HCT116 (cell line): ENCODE measurements at places on chromosomes 7 and 10.

DNA sequence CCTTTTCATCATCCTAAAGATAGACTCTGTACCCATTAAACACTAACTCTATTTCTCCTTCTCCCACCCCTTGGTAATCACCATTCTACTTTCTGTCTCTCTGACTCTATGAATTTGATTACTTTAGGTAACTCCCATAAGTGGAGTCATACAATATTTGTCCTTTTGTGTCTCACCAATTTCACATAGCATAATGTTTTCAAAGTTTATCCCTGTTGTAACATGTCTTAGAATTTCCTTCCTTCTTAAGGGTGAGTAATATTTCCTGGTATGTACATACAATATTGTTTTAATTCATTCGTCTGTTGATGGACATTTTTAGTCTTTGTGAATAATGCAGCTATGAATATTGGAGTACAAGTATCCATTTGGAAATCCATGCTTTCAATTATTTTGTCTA, 50.9 kb upstream of the CDCA7L start:
- DNase-seq = no peak

DNA sequence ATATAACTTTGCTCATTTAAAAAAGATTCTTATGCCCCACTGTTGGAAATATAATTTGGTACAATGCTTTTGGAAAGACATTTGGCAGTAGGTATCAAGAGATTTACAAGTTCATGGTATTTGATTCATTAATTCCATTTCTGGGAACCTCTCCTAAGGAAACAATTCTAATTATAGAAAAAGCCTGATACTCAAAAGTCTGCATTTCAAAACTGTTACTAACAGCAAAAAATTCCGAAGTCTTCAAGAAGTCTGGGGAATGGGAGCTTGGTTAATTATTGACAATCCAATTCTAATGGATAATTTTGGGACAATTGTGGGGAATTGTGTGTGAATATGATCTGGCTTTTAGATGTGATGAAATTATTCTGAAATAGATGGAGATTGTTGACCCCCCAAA, 59.6 kb downstream of the HDAC9 start:
- DNase-seq = no peak

GRCh38 chr10:29519659-29520058, 115.1 kb downstream of the SVIL start:
- no peak for DNase-seq

- no peak for DNase-seq
Observed at GRCh38 chr7:158443014-158443687, 144.5 kb downstream of the PTPRN2 start.

DNA sequence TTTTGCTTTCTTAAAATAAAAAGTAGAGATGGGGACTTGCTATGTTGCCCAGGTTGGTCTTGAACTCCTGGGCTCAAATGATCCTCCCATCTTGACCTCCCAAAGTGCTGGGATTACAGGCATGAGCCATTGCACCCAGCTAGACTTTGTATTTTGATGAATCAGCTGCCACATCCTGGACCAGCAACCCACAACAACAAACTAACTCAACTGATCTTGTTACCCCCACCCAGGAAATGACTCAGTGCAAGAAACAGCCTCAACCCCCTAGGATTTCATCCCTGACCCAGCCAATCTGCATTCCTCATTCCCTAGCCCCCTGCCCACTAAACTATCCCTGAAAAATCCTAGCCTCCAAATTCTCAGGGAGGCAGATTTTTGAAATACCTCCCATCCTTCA, 123.8 kb downstream of the IPMK start:
- no peak for DNase-seq

- DNase-seq = peak; percentile 44
Observed at GRCh38 chr7:18610331-18610948, 114.9 kb downstream of the HDAC9 start.

DNA sequence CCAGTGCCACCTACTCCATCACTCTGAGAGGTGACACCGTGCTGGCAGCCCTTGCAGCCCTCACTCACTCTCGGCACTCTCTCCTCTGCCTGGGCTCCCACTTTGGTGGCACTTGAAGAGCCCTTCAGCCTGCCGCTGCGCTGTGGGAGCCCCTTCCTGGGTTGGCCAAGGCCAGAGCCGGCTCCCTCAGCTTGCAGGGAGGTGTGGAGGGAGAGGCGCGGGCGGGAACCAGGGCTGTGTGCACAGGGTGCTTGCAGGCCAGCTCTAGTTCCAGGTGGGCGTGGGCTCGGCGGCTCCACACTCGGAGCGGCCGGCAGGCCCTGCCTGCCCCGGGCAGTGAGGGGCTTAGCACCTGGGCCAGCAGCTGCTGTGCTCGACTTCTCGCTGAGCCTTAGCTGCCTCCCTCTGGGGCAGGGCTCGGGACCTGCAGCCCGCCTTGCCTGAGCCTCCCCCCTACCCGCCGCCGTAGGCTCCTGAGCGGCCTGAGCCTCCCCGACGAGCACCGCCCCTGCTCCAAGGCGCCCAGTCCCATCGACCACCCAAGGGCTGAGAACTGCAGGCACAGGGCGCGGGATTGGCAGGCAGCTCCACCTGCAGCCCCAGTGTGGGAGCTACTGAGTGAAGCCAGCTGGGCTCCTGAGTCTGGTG, 48.7 kb upstream of the SLC35G1 start:
- no peak for DNase-seq

- DNase-seq = no peak
Observed at GRCh38 chr7:7183061-7183837, 905 bp downstream of the C1GALT1 start.

- no peak for DNase-seq
Observed at GRCh38 chr10:71042216-71042615, 153.9 kb upstream of the PCBD1 start.

- peak; percentile 72 for DNase-seq
Observed at GRCh38 chr7:23471106-23471859, 992 bp upstream of the IGF2BP3 start.

- no peak for DNase-seq
Observed at GRCh38 chr7:68073701-68074100, 1077.1 kb downstream of the TYW1 start.

DNA sequence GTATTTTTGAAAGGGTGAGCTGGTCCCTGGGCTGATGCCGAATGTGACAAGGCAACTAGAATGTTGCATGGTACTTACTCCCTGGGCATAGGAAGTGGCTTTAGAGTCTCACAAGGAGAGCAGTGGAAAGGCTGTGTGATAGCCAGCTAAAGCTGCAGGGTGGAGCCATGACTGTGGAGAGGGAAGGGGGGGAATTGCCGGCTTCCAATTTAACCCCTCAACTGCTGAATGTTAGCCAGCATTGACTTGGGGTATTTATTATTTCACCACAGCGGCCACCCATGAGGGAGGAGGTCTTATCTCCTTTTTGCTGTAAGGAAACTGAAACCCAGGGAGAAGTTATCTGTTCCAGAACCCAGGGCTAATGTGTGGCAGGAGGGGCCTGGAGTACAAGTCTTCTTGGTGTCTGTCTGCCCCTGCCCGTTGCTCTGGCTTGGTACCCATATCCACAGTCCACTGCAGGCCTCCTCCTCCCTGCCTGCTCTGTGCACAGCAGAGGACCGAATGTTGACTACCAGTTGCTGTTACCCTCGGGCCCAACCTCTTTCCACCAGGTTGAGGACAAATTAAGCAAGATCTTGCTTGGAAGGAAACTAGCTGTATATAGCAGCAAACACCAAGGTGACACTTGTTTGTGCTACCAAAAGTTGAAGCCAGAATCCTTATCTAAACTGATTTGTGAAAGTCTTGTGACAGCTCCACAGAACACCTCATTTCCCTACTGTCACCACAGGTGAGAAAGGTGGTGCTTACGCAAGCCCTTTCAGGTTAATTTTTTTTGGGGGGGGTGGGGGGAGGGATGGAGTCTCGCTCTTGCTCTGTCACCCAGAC, 37.6 kb downstream of the WBP1L start:
- no peak for DNase-seq

GRCh38 chr7:142181211-142181610, 69.7 kb downstream of the MGAM2 start:
- DNase-seq = no peak

- DNase-seq = no peak
Observed at GRCh38 chr7:42197451-42197850, 39.6 kb downstream of the GLI3 start.

DNA sequence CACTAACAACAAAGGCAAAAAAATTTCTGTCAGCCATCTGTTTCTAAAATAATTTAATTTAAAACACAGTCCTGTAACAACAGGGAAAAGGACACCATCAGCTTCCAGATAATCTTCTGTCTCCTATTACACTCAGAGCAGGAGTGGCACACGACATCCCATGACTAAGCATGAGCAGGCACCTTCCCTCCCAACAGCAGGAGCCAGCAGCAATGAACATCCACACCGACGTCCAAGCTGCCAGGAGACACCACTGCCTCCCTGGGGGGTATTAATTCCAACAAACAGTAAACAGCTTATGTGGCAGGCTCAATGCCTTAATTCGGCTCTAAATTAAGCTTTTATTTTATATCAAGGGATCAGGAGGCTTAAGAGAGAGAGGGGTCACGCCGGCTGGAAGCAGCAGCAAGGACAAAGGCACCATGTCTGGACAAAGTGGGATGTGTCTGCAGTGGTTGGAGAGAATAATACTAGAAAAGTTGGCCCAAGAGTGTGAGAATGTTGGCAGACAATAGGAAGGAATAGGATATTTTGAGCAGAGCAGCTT, 45.7 kb downstream of the KIAA1549 start:
- DNase-seq = peak; percentile 55

- no peak for DNase-seq
Observed at GRCh38 chr10:131726967-131727366, 173.8 kb upstream of the PPP2R2D start.

GRCh38 chr7:138317044-138317596, 142.9 kb upstream of the TRIM24 start:
- DNase-seq = no peak

GRCh38 chr7:494906-495305, 24.7 kb downstream of the PDGFA start:
- no peak for DNase-seq

- DNase-seq = no peak
Observed at GRCh38 chr7:87216701-87217508, 2.6 kb downstream of the TMEM243 start.

GRCh38 chr7:33761449-33762080, 143.8 kb upstream of the BMPER start:
- no peak for DNase-seq

DNA sequence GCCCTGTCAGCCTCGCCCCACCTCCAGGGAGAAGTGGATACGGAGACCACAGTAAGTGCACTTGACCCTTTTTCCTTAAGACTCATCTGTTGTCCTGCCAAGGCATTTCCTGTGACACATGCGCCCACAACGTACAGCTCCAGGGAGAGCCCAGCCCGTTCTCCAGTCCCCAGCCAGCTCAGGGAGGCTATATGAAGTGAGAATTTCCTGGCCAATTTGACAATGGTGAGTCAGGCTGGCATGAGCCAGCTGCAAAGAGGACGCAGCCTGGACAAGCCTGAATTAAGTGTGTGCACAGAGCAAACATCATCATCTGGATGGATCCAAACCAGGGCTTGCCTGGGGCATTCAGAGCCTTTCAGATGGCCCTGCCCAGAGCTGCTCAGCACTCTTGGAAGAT, 244.8 kb downstream of the KCNMA1 start:
- DNase-seq = peak; percentile 50

GRCh38 chr10:11209830-11210181, 192.1 kb downstream of the CELF2 start:
- no peak for DNase-seq

- no peak for DNase-seq
Observed at GRCh38 chr7:73668886-73669230, 1.2 kb downstream of the VPS37D start.

- DNase-seq = no peak
Observed at GRCh38 chr10:75693489-75693888, 262.1 kb downstream of the LRMDA start.

DNA sequence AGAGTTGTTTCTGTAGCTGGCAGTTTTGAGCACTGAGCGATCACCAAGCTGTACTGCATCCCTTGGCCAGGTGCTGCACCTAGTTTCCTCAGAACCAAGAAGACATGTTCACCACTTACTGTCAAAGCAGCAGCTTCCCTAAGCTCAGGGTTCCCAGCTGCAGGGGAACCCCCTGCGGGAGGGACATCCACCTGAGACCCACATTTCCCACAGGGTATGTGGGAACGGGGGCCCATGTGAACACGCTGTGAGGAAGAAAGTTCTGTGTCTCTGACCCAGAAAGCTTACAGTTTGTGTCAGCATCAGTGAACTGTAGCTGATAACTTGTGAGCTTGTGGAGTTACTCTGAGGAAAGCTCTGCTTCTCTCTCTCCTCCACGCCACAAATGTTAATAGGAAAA, 436.8 kb upstream of the IGFBP3 start:
- DNase-seq = no peak

GRCh38 chr7:11170863-11171568, 197.3 kb downstream of the PHF14 start:
- no peak for DNase-seq
